ENCODE measurements at places on chromosomes 3 and 15. TPM values are rescaled to one million over a fixed set of nuclear protein-coding genes. Genes with fewer than 3 reads are reported as not detected.

Gene RLBP1
- not detected for total RNA-seq

Gene C3orf80
- 0.24 TPM for total RNA-seq

GRCh38 chr3:53833700-53834099 is 12.5 kb downstream of the CHDH start:
- no peak for ATAC-seq

- no peak for ATAC-seq
These were observed 394.7 kb downstream of the FGF12 start for GRCh38 chr3:192332386-192333291.

Data from activated T-helper 17 cell treated with anti-CD3 and anti-CD28 coated beads, Interleukin-2, amount 50 U/mL, for 72 hours (primary cell).